Coronary artery (tissue), 2 donors: ENCODE measurements at places on chromosomes 3 and 15.

GRCh38 chr3:150754896-150755295 lies 8.1 kb downstream of the SIAH2 start:
- DNase-seq, result no peak

DNA sequence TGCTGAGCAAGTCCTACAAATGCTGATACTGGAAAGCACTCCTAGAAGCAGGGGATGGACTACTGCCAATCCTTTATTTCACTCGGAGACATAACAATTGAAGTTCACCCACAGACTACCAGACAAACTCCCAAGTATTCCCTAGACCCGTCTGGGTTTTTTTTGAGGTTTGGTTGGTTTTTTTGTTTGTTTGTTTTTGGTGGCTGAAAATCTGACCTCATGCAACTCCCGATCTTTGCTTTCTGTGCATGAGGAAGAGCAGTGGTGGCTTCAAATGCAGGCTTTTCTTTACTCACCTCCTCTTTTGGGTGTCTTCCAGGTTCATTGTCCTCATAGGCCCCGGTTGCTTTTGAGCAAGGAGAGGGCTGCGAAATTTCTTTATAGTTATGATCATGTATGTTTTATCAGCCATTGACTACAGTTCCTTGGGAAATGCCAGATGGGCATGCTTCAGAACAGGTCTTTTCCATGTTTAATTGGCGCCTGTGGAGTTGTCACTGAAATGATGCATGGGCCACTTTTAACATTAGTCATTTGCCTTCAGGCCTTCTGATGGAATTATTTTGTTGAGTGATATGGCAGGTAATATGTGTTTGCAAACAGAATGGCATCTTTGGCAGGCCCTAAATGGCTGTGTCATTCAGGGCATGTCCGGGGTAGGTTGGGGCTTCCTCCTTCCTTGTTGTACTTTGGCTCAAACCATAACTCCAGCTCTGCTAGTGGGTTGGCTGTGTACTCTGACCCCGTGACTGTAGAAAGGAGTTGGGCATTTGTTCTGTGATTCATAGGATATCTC lies 81.3 kb upstream of the ZBED2 start:
- no peak for DNase-seq

- no peak for DNase-seq
Measured at GRCh38 chr3:187360596-187360995, 7.6 kb upstream of the RTP4 start.

- DNase-seq, result no peak
Measured at GRCh38 chr3:9108876-9109567, 140.4 kb downstream of the SRGAP3 start.

- DNase-seq, result no peak
Measured at GRCh38 chr3:52370531-52370930, 54.4 kb downstream of the DNAH1 start.

DNA sequence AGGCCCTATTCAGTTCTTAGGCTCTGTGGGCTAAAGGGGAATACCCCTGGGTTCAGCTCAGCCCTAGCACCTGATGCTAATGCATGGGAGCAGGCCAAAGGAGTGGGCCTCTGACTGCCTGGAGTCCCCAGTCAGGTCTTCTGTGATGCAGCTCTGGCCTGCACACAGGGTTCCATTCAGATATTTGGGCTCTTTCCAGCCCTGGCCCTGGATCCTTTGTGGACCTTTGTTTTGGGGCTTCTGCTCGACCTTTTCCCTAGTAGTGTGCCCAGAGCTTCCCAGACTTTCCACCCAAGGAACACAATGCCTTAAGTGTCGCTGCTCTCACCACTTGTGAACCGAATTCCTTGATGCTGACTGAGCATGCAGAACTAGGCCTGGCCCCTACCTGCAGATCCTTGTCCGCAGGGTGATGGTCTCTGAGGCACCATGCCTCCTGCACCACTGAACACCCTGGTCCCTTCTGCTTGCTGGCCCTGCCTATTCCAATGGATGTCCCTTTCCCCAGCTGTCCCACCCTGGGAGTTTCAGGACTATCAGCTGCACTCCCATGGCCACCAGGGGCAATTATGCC lies 5.1 kb downstream of the SEC13 start:
- DNase-seq, result no peak
